ENCODE measurements at places on chromosomes 2 and 18.

DNA sequence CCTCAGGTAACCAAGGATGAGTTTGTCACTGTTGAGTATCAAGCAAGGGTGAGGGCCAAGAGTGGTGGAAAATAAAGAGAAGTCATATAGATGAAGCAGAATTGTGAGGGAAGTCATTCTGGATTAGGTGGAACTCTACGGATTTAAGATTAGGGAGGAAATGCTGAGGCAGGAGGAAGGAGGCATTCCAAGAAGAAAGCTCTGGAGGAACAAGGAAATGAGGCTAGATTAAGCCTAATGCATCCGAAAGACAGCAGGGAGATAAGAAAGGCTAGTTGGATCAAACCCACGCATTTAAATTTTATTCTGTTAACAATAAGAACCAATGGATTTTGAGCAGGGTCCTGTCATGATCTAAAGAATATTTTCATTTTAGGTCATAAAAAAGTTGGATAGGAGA, 681.2 kb downstream of the EPHA4 start:
- no peak for DNase-seq

DNA sequence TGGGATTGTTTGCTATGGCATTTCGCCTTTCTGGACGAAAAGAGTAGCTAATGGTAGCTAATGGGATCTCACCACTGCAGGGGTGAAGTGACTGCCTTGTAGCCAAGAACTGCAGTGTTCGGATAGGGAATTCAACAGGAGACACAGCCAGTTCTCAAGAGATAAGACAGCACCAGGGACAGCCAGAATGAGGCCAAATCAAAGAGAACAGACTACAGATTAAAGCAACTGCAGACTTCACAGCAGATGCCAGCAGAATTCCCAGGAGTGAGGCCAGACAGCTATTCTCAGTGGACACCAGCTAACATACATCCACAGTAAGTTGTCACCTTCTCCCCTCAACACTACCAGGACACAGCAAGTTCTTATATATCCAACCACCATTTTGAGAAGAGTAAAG, 124.0 kb downstream of the PLA2R1 start:
- no peak for DNase-seq

DNA sequence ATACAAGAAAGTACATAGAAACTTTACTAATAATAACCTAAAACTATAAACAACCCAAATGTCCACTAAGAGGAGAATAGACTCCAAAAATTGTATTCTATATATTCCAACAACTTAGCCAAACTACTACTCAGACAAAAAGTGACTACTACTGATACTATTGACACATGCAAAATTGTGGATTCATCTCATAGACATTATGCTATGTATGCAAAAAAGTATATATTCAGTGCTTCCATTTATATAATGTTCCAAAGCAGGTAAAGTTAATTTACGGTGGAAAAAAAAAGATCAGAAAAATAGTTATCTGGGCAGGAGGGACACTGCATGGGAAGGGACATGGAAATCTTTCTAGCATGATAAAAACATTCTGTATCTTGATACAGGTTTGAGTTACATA, 62.0 kb upstream of the SRD5A2 start:
- DNase-seq = no peak

GRCh38 chr2:105746177-105747080, 1.7 kb downstream of the NCK2 start:
- no peak for DNase-seq

- DNase-seq = peak; percentile 38
These were observed 11.6 kb downstream of the TRPM8 start for GRCh38 chr2:233928594-233929351.

DNA sequence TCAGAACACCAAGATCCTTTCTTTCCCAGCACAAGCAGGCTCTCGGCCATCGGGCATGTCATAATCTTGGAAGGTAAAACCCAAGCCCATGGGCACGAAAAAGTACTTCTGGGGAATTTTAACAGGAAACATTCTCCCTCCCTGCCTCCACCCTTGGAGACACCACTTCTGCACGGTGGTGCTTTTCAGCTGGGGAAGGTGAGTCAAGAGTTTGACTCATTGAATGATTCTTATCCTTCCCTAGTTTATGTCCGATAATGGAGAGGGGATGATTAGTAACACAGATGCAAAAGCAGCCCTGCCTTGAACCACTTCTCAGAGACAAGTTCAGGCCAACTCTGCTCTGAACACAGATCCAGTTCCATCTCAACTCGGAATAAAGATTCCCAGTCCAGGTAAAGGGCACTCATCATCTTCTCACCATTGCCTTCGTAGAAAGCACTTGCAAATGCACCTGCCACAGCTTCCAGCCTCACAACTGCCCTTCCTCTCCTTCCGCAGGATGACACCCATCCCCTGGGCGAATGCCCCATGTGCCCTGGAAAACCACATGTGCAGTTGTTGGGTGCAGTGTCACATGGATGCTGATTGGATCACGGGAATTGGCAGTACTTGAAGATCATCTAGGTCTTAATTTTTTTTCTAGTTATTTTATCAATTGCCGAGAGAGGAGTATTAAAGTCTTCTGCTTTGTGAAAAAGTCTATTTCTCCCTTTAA, 136.2 kb downstream of the PXDN start:
- DNase-seq = no peak
